ENCODE measurements at places on chromosomes 3 and 15.

- no peak for DNase-seq
These were observed 212.8 kb downstream of the ADAMTSL3 start for GRCh38 chr15:83866692-83867091.

- no peak for DNase-seq
These were observed 8.9 kb downstream of the MUC4 start for GRCh38 chr3:195802795-195803194.

DNA sequence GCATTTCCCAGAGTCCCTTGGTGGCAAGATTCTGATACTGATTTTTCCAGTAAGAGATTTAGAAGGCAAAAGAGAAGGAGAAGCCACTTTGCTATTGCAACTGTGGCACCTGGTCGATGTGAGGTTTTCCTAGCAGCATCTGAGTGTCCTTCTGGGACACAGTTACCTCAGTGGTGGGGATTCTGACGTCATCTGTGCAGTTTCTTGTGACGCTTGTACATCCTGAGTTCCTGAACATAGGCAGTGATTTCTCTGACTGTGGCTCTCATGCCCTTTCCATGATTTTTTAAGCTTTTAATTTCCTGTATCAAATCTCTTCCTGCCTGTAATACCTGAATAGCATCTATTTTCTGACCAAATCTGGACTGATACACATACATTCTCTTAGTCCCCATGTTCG is 8.9 kb downstream of the USP13 start:
- DNase-seq = no peak

DNA sequence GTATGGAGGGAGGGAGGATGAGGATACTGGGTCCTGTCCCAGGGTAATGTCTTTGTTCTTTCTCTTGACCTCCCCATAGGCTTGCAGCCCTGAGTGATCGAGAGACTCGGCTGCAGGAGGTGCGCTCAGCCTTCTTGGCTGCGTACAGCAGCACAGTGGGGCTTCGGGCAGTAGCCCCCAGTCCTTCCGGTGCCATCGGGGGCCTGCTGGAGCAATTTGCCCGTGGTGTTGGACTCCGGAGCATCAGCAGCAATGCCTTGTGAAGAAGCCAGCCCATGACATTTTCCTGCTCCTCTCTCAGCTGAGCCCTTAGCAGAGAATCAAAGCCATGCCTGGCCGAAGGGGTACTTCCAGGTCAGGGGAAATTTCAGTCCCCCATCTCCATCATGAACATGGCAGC is 1.9 kb upstream of the CPNE9 start:
- no peak for DNase-seq

DNA sequence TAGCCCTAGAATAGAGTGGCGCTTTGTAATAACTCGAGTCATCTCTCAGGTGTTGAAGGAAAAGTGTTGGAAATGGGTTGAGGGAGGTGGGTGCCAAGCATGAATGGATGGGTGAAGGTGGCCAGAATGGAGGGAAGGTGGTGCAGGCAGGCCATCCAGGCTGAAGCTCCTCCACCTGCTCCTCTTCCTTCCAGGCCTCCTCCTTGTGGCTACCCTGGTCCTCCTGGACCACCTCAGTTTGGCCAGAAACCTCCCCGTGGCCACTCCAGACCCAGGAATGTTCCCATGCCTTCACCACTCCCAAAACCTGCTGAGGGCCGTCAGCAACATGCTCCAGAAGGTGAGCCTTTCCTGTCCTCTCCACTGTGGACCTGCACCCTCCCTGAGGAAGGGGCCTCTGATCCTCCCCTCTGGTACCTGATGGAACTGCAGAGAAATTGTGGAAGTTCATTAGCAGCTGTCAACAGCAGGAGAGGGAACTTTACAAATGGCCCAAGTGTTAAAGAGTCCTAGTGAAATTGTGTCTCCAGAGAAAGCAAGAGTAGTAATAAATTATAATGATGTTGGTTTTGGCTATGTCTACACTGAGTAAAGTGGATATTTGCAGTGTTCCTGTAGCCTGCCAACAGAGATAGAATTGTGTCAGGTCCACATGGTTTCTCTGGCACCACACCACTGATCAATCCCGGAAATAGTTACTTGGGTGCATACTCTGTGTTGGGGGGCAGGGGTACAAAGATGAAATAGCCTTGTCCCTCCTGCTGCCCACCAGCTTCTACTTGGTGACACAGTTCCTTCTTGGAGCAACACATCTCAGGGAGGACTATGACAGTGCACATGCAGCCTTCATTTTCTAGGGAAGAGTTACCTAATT is 1.6 kb downstream of the IL12A start:
- no peak for DNase-seq

DNA sequence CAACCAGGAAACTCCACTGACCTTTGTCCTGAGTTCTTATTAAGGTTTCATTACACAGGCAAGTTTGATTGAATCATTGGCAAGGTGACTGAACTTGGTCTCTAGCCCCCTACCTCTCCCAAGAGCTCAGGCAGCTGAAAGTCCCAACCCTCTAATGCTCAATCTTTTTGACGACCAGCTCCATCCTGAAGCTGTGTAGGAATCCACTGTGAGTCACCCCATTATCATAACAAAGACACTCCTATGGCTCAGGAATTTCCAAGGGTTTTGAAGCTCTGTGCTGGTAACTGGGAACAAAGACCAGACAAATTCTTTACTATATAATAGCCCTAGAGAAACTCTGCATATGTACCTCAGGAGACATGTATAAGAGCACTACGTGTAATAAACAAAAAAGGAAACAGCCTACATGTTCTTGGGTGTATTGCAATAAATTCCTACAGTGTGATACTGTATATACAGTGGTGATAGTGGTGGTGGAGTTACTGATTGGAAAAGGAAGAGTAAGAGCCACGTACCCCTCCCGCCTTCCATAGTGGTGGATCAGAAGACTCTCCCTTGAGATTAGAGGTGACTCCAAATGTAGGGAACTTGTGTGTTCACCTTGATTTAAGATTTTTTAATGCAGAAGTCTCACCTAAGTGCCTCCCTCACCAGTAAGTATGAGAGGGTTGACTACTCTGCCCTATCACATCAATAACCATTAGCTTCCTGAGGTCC is 116.6 kb downstream of the ST8SIA2 start:
- no peak for DNase-seq

- DNase-seq = no peak
These were observed 23.0 kb downstream of the USP4 start for GRCh38 chr3:49316696-49317457.

GRCh38 chr3:157443905-157444796 is 7.5 kb downstream of the PTX3 start:
- DNase-seq = no peak

GRCh38 chr3:14511623-14512280 is 28.4 kb downstream of the GRIP2 start:
- DNase-seq = no peak

DNA sequence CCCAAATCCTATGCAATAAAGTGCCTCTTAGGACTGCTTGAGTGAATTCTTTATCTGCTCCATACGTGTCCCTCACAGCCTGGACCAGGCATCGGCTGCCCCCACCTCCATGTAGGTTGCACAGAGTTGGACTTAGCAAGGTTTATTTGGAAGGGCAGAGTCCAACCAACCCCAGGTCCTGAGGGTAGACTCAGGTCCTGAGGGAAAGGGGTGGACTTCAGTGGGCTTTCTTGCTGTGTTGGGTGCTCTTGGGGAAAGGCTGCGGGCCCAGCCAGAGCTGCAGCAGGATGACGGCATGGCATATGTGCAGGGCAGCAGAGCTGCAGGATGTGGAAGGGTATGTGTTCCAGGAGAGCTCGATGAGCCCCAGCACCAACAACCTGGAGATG is 6.5 kb downstream of the ALG3 start:
- no peak for DNase-seq

- no peak for DNase-seq
These were observed 121.1 kb downstream of the PDCD6IP start for GRCh38 chr3:33919312-33920120.

- no peak for DNase-seq
These were observed 12.7 kb downstream of the ZNF35 start for GRCh38 chr3:44661189-44661588.

- peak; percentile 48 for DNase-seq
These were observed 237.8 kb upstream of the GADL1 start for GRCh38 chr3:31132132-31132769.

DNA sequence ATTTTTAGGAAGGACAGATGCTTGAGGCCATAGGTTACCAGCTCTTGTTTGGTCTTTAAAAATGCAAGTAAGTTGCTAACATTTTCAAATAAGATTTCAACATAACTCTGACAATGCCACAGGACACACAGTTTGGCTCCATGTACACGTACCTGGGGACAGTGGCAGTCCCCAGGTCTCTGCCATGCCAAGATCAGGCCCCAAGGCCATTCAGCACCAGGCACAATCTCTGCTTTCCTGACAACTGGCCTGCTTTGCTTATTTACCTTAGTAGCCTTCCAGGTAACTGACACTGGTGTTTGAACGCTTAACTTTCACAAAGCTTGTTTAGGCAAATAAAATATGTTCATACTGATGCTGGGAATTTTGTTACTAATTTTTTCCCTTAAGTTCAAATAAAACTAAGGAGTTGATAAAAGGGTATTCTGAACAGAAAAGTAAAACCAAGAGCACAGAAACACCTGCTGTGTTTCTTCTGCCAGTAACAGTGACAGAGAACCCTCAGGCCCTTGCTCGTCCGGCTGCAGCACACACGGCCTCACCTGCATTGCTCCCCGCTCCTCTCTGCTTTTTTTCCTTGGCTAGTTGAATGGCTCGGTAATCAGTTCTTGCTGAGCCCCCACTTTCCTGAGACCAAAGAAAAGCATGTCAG is 16.5 kb downstream of the ZXDC start:
- DNase-seq = no peak

GRCh38 chr3:126858887-126859286 is 124.0 kb upstream of the PLXNA1 start:
- DNase-seq = no peak

DNA sequence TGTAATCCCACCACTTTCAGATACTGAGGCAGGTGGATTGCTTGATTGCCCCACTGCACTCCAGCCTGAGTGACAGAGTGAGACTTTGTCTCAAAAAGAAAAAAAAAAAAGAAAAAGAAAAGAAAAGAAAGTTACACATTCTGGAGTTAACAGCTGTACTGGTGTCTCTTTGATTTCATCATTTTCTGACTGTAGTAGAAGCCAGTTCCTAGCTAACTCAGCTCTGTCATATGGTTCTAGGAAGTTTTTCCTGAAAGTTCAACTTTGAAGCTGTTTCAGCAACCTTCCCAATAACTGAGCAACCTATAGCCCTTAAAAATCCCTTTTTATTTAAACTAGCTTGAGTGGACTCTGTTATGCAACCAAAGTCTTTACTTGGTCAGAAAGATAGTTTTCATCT is 104.6 kb upstream of the STRIT1 start:
- no peak for DNase-seq

DNA sequence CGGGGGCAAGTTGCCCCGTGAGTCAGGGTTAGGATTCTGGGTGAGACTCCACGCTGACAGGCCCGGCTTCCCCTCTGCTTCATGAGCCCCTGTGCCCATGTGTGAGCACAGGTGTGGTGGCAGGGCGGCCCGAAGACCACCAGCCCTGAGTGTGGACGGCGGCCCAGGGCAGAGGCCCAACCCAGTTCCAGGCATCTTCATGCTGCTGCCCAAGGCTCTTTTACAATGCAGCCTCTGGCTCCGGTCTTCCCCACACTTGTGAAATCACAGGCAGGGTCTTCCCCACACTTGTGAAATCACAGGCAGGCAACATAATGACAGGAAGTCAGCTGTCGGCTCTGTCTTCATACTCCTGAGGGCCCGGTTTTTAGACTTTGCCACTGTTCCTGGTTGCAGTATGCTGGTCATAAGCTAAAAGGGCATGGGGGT is 78.8 kb downstream of the AAGAB start:
- DNase-seq = no peak

GRCh38 chr3:17740721-17741141 is 1.7 kb downstream of the TBC1D5 start:
- DNase-seq = peak; percentile 38

DNA sequence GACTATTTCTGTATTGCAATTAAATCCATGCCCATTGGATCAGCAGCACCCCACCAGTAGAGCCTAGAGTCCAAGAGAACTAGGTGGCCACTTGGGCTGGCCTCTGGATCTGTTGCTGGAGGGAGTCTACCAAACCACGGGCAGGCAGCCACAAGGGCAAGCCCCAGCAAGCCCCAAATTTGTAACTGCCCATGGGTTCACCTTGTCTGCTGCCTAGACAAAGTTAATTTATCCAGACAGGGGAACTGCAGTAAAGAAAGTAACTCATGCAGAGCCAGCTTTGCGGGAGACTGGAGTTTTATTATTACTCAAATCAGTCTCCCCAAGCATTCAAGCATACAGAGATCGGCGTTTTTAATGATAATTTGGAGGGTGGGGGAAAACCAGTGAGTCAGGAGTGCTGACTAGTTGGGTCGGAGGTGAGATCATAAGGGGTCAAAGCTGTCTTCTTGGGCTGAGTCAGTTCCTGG is 74.0 kb upstream of the TERB2 start:
- no peak for DNase-seq

DNA sequence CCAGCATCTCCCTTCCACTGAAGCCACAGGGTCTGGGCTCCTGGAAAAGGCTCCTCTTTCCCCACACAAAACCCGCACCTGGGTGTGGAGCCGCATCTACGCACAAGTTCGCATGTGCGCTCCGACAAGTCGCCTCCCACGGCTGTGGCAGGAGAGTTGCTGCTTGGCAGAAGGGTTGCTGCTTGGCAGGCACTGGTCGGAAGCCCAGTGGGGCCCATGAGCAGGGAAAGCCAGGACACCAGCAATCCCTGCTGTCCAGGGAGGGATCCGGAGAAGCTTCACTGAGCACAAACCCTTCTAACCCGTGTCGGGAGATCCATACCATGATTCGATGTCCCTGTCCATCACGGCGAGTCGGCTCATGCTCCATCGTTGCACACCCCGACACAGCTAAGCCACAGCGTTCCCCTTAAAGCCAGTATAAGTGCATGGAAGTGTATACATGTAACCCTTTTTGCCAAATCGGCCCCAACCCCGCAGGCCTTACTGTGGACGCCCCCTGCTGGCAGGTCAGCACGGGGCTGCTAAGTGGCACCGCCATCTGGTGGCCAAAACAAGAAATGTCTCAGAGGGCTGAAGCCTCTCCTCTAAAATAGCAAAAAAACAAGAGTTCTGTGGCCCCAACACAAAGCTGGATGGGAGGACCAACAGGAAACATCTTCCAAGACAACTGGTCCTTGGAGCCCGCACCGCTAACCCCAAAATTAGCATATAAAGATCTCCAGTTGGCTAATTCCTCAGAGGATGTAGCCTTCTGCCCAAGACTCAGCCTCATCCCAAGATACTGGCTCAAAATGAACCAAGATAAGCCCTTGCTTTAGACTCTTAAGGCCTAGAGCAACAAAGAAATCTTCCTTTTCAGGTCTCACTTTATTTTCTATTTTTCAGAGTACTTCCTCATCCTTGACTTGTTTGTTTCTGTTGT is 8.3 kb downstream of the ANKRD63 start:
- peak; percentile 92 for DNase-seq

- no peak for DNase-seq
These were observed 27.5 kb downstream of the ALCAM start for GRCh38 chr3:105394177-105394576.

- DNase-seq = no peak
These were observed 55.0 kb upstream of the ABHD10 start for GRCh38 chr3:111923806-111924205.

- DNase-seq = no peak
These were observed 4.3 kb upstream of the MYL3 start for GRCh38 chr3:46867550-46867898.

Measured in B cell (primary cell).